Ammon's horn (tissue), 1 donor: ENCODE measurements at places on chromosomes 1 and 21.

GRCh38 chr1:2583331-2583791, 3.2 kb upstream of the PRXL2B start:
- no peak for DNase-seq

DNA sequence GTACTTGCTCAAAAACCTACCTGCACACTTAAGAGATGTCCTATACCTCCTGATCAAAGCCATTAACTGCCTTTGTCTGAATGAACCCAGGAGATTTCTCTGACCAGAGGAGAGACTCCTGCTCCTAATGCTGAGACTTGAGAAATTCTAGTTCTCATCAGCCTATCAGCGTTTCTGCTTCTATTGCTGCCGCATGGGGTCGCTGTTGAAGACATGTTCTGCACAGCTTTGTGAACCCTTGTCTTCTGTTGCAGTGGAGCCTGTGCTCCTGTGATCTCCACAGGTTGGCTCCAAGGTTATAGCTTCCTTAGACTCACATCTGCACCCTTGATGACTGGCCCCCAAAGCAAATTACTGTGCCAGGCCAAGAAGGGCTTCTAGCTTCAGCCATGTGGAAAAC, 40.2 kb downstream of the EDN2 start:
- no peak for DNase-seq

- DNase-seq: no peak
These were observed 178.9 kb upstream of the CAMK1G start for GRCh38 chr1:209404577-209404976.

DNA sequence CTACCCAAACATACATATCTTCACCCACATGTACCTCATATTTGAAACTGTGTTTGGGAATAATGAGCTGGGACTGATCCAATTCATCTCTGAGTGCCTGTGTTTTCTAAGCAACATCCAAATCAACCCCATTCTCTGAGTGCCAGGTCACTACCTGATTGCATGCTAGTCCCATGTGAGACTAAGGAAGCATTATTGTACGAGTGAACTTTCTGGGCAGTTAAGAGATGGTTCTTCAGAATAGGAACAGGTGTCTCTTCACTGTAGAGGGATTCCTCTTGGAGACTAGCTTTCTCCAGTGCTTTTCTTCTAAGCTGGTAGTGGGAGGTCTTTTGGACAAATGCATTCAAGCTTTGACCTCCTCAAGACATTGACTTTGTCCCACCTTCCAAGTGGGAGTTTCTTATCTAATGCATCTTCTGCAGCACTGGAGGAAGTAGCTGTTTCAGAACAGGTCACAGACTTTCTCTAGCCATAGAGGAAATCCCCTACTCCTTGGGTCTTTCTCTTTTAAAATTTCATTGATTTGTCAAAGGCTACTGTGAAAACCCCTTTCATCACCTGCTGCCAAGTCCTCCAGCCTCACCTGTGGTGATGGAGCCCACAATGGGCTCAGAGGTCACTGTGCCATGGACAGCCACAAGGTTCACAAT, 172.0 kb upstream of the KIAA0040 start:
- DNase-seq: no peak

DNA sequence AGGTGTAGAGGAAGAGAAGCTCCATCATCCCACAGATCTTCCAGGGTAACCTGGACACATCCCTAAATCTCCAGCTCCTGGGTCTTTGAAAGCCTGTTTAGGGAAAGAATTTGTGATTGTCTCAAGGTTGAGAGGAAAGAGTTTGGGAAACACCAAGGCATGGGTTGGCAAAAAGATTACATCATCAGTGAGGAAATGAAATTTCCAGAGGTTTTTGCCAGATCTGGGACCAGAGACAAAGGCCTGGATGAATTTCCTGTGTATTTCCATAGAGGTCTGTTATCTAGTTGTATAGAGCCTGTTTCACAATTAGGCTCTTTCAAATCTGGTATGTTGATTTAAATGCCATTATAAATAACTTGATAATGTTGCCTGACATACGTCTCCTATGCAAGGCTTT, 82.3 kb downstream of the GPR89B start:
- no peak for DNase-seq

DNA sequence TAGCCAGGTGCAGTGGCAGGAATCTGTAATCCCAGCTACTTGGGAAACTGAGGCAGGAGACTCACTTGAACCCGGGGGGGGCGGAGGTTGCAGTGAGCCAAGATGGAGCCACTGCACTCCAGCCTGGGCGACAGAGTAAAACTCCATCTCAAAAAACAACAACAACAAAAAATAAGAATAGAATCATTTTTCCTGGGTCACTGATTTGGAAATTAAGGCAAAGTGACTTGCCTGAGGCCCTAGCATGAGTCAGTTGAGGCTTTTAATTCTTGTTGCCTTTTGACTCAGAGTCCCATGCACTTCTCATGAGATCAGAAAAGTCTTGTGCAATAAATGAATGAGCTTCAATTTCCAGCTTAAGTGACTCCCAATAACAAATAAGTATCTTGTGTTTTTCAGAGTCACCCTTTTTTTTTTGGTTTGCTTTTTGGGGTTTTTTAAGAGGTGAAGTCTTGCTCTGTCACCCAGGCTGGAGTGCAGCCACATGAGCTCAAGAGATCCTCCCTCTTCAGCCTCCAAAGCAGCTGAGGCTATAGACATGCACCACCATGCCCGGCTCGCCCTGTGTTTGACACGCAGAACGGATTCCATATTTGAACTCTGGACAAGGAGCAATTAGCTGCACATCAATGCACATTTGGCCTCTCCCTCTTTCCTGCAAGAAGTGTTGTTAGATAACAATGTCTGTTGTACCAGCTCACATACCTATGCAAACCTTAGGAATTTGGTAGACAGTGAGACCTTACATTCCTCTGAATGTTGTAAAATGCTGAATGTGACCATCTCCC, 3.4 kb upstream of the PLEKHM2 start:
- no peak for DNase-seq

DNA sequence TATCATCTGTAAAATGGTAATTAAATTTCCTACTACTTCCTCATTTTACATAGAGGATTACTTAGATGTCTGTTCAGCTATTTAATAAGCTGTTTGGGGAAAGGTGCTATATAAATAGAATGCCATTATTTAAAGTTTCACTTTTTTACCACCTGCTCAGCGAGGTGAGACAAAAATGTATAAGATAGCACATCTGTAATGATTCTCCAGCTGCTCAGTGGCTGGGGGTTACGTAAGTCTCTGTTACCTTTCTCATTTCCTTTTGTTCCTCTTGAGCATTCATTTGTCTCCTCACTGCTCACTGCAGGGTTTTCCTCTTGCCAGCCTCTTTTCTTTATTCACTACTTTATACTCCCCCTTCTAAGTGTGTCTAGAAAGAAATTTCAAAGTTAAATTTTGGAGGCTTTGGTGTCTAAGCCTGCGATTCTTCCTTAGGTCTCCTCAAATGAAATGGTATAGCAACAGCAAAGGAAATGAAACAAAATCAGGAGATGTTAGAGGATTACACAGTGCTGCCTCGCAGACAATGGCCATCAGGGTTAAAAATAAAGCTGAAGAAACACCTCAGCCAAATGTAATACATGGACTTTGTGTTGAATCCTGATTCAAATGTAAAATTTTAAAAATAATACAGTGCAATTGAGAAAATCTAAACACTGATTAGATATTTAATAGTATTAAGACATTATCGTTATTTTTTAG, 6.8 kb downstream of the RGS8 start:
- DNase-seq: no peak

DNA sequence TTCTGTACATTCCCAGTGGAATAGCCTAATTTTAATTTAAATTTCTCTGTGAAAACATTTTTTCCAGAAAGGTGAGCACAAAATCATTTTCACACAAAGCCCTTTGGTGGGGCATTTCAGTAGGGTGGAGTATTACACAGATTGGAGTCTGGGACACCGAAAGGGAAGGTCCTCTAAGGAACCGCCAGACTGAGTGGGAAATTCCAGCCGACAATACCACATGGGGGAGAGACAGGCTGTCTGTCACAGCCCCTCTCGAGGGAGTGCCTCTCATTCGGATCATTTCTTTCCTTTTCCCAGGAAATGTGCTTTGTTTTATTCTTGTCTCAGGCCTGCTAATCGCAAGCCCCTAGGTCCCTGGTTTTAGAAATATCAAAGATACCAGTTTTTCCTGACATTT, 150.6 kb upstream of the HOOK1 start:
- no peak for DNase-seq
